Vagina (tissue), 2 donors: ENCODE measurements at places on chromosomes 4 and X.
A peak's percentile ranks its signal among the peaks of the same experiment; 100 is the strongest.

DNA sequence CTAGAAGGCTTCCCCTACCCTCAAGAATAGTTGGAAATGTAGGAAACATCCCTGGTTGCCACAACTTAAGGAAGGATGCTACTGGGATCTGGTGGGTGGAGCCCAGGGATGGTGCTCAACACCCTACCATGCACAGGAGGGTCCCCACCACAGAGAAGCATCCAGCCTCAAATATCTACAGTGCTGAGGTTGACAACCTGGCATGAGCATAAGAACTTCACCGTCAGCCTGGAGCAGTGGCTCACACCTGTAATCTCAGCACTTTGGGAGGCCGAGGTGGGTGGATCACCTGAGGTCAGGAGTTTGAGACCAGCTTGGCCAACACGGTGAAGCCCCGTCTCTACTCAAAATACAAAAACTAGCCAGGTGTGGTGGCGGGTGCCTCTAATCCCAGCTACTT lies 24.0 kb upstream of the ASMTL start:
- DNase-seq: peak; percentile 44

GRCh38 chr4:147753047-147753446 lies 21.2 kb downstream of the ARHGAP10 start:
- no peak for DNase-seq

DNA sequence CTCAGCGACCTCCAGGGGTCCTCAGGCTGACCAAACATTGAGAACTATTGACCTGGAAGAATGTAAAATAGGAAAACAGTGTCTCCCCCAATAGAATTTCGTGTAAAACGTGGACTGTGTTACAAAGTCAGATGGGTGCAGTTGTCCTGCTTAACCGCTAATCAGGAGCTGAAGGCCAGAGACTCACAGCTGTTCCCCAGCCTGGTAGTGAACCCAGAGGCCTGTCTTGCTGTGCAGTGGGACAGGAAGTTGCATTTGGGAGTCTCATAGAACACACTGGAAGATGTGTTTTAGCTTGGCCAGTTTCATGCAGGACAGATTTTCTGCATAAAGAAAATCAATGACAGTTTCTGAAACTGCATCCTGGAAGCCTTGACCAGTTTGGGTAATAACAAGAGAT lies 151.5 kb downstream of the PTTG2 start:
- no peak for DNase-seq

GRCh38 chr4:75512386-75513211 lies 1.6 kb downstream of the RCHY1 start:
- DNase-seq: no peak

GRCh38 chr4:139274790-139275189 lies 5.2 kb downstream of the MGARP start:
- no peak for DNase-seq

DNA sequence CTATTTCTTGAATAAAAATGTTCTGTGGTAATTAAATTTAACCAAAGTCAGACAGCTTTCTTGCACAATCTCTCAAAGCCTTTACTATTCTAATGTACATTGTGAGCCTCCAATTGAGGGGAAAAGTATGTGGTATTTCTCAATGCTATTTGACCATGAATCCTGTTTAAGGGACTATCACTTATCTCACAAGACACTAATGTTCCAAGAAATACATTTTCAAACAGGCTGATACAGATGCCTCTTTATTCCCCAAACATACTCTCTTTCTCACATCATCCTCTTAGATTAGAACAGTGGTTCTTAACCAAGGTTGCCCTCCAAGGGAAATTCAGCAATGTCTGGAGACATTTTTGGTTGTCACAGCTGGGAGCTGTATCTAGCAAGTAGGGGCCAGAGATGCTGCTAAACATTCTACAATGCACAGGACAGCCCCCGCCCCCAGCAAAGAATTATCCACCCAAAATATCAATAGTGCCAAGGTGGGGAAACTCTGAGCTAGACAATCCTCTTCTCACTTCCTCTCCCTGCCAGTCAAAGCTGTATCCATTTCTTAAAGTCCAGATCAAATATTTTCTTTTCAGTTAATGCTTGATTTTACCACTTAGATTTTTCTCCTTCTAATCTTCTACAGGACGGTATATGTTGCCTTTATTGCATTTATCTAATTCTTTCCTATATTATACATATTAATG lies 129.2 kb upstream of the TRIM2 start:
- DNase-seq: no peak

GRCh38 chr4:164890691-164891090 lies 13.7 kb downstream of the APELA start:
- no peak for DNase-seq

- no peak for DNase-seq
Measured at GRCh38 chrX:39869846-39870601, 227.7 kb downstream of the BCOR start.

GRCh38 chr4:124343661-124344171 lies 368.8 kb downstream of the ANKRD50 start:
- no peak for DNase-seq

GRCh38 chr4:3241898-3242524 lies 6.9 kb upstream of the MSANTD1 start:
- no peak for DNase-seq

DNA sequence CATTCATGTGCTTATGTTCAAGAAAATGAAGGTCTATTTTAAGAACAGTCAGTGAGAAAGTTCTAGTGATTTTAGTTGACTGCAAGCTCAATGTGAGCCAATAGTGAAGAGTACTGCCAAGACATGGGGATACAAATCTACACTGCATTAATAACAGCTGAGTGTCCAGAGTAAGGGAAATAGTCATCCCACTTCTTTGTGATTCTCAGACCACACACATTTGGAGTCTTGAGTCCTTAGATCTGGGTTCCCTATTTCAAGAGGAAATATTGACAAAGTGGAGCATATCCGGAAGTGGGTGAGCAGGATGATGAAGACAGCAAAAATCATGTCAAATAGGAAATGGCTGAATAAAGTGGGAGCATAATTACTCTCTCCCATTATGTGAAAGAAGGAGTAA lies 171.1 kb downstream of the LARP7 start:
- DNase-seq: no peak

DNA sequence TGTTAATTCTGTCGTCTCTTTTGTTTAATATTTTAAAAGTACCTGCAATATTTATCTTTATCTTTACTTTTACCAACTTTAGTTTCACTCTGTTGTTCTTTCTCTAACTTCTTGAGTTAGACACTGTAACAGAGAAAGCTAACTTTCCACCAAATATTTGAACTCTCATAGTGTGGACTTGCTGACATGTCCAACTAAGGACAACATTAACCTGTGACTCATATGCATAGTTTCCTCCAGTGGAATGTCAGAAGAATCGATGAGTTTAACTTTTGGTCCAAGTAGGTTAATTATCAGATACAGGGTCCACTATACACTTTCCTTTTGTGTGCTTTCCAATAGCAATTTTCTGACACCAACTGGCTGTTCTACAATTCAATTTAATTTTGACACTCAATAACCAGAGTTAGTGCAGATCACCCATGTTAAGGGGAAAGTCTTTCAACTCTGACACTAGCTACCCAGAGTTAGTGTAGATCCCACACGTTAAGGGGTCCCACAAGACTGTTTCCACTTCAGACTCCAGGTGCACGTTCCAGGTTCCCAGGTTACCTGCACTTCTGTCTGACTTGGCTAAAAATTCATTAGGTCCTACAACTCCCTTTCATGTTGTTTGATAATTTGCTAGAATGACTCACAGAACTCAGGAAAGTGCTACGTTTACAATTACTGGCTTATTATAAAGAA lies 559.0 kb upstream of the AMOT start:
- no peak for DNase-seq

DNA sequence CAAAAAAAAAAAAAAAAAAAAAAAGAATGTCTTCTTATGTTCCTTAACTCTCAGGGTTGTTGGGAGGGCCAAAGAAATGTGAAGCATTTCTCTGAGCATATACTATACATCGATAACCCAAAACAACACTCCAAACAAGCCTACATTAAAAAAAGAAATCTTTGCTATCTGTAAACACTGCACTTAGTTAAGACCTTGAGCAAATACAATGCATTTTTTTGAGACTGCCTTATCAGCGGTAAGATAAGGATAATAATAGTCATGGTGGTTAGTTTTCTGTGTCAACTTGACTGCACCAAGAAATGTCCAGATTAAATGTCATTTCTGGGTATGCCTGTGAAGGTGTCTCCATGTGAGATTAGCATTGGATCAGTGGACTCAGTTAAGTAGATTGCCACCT lies 541.9 kb downstream of the PACRGL start:
- no peak for DNase-seq

- DNase-seq: no peak
Measured at GRCh38 chr4:81676537-81676936, 204.8 kb upstream of the RASGEF1B start.

DNA sequence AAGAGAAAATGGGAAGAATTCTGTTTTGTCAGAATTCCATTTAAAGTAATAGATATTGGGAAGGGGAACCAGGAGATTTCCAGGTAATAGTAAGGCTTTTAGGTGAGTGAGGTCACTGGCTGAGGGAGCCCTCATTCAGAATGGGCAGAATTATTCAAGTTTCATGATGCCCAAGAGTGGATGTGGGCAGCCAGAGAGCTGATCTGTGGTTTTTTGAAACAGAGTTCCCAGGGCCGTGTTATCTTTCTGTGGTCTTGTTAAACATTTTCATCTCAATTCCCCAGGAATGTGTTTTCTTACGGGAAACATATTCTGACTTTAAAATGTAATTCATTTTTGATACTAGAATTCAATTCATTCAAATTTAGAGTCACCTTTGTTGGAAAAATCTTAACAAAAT lies 182.0 kb upstream of the AADAT start:
- no peak for DNase-seq

GRCh38 chr4:52904421-52904820 lies 42.3 kb downstream of the RASL11B start:
- DNase-seq: no peak

DNA sequence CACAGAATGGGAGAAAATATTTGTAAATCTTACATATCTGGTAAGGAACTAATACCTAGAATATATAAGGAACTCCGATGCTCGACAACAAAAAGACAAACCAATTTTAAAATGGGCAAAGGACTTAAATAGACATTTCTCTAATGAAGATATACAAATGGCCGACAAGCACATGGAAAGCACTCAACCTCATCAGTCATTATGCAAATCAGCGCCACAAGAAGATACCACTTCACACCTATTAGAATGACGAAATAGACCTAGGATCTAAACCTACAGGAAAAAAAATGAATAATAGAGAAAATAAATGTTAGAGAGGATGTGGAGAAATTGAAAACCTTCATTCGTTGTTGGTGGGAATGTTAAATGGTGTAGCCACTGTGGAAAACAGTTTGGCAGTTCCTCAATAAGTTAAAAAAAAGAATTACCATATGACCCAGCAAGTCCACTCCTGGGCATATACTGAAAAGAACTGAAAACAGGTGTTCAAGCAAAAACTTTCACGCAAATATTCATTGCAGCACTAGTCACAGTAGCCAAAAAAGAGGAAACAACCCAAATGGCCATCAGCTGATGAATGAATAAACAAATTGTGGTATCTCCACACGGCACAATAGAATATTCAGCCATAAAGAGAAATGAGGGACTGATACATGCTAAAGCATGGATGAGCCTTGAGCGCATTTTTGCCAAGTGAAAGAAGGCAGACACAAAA lies 57.3 kb upstream of the WDR19 start:
- no peak for DNase-seq

- no peak for DNase-seq
Measured at GRCh38 chr4:46947541-46947940, 38.5 kb upstream of the COX7B2 start.

DNA sequence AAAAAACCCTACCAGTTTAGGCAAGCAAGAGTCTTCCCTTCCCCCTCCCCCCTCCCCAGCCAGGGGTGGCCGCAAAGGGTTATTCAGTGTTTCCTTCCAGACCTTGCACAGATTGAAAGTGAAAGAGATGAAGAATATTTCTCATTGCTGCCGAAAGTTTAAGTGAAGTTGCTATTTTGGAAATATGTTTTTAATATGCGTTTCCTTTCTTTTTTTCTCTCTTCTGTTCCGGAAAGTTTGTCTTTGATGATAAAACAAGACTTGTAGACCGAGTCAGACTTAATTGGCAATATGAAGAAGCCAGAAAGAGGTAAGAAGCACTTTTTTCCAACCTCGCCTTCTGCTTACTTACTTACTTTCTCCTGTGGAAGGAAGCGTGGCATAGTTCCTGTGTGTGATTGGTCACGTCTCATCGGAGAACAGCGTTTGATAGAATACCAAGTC lies 58.5 kb upstream of the CLCN4 start:
- DNase-seq: no peak

- no peak for DNase-seq
Measured at GRCh38 chr4:38670109-38670901, 6.3 kb downstream of the KLF3 start.

GRCh38 chr4:8438743-8439142 lies 1.8 kb downstream of the ACOX3 start:
- DNase-seq: no peak

GRCh38 chr4:119735165-119735651 lies 106.6 kb upstream of the PDE5A start:
- no peak for DNase-seq

DNA sequence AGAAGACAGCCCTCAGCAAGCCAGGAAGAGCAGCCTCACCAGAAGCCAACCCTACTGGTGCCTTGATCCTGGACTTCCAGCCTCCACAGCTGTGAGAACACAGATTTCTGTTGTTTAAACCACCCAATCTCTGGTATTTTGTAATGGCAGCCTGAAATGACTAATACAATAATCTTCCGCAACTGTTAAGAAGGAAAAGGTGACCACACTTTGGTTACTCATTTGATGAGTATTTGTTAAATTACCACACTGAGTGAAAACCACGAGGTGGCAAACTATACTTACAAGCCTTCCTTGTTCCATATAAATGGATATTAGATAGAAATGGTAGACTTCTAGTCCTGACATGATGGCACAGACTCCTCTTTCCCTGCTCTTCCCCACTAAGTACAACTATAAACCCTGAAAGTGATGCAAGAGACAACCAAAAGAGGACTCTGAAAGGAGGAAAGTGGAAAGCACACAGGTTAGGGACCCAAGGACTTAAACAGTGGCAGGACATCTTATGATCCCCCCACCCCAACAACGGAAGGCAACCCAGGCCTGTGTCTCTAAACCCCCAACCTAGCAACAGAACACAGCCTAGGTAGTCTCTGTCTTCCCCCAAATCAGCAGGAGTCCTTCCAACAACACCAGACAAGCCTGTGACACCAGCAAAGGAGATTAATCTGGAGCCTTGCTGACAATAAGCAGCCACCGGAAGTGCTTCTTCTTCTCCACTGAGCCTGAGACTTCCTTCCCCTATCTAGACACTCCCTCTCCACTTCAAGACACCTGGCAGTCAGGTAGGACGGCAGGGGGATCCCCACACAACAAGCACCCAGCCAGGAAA lies 12.3 kb downstream of the ZNF182 start:
- DNase-seq: no peak
